CD4-positive, alpha-beta memory T cell (primary cell): ENCODE measurements at places on chromosomes 13 and 19.

GRCh38 chr13:103078158-103078557 is 11.9 kb upstream of the SLC10A2 start:
- DNase-seq, result no peak

- no peak for DNase-seq
Observed at GRCh38 chr13:69108486-69108885, 999.1 kb upstream of the ATXN8OS start.

DNA sequence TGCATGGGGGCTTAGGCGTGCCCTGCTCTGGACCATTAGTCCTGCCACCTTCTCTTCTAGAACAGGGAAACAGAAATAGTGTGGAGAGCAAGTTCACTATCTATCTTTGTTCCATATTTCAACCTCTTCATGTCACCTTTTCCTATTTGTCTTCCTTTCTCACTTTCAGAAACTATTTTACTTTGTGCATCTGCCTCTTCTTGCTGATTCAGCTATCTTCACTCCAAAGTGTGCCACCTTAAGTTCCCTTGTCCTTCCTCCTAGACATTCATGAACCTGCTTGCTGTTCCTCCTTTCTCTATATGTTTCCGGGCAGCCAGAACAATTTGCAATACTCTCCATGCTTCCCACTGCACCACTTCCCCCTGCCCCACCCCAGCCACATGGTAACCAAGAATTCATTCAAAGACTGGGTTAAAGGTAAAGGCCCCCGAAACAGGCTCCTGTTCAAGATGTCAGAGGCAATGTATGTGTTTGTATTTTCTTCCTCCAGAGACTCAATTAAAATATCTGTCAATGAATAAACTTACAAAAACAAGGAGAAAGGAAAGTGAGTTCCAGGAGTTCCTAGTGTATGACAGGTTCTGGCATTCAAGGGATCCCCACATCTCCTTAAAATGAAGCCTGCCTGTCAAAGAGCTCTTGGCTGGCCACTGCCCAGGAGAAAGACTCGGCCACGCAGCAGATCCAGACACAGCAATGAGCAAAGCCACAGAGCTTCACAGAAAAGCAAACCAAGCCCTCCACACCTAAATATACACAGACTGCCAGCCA is 268.1 kb downstream of the DNAJC15 start:
- no peak for DNase-seq

GRCh38 chr13:40652588-40652940 is 13.9 kb downstream of the FOXO1 start:
- DNase-seq, result no peak

- no peak for DNase-seq
Observed at GRCh38 chr13:110396913-110397381, 89.9 kb downstream of the COL4A2 start.

- no peak for DNase-seq
Observed at GRCh38 chr13:48645845-48646244, 7.9 kb upstream of the CYSLTR2 start.
